Subcutaneous adipose tissue (tissue), 4 donors: ENCODE measurements at places on chromosomes 7 and 10. TPM values are rescaled to one million over a fixed set of nuclear protein-coding genes. Genes with fewer than 3 reads are reported as not detected.

RASA4B gene
- 4.9 TPM for total RNA-seq

ACADSB gene
- 25.6 TPM for total RNA-seq

ADIRF gene
- total RNA-seq: 2,196 TPM

SHH gene
- total RNA-seq: not detected

ELN gene
- total RNA-seq: 224 TPM

LEP gene
- total RNA-seq: 206 TPM

TAS2R5 gene
- 3.8 TPM for total RNA-seq

MGMT gene
- total RNA-seq: 74.8 TPM

CALHM1 gene
- not detected for total RNA-seq

C10orf67 gene
- total RNA-seq: not detected

CSTF2T gene
- 22.2 TPM for total RNA-seq

PNLIPRP1 gene
- not detected for total RNA-seq

ADARB2 gene
- total RNA-seq: 0.44 TPM

ZNF365 gene
- not detected for total RNA-seq

IKZF5 gene
- 13.0 TPM for total RNA-seq

CALML5 gene
- total RNA-seq: not detected

SRRM3 gene
- 2.6 TPM for total RNA-seq

DEPP1 gene
- 248 TPM for total RNA-seq

MRC1 gene
- 207 TPM for total RNA-seq

ADO gene
- 13.4 TPM for total RNA-seq

ZNF804B gene
- not detected for total RNA-seq

TUBAL3 gene
- total RNA-seq: not detected

LIPM gene
- not detected for total RNA-seq

CELF2 gene
- total RNA-seq: 178 TPM

CDK1 gene
- 9.5 TPM for total RNA-seq

TRIP6 gene
- 24.9 TPM for total RNA-seq

TSPAN15 gene
- total RNA-seq: 118 TPM
